ENCODE measurements at places on chromosomes 2 and 18.

DNA sequence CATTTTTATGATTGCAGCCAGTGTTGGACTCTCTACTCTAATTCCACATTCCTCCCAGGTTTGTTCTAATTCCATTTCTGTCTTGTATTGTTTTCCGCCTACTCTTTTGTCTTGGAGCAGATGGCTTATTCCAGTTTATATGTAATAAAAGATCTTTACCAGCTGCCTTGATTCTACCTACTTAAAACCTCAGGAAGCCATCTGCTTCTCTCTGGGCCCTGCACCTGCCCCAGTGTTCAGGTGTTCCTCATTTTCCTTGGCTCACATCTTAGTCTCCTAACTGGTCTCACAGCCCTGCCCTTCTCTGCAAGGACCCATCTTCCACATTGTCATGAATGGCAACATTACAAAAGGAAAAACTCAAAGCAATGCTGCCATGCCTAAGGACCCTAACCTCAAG, 21.0 kb upstream of the IL37 start:
- DNase-seq = no peak

DNA sequence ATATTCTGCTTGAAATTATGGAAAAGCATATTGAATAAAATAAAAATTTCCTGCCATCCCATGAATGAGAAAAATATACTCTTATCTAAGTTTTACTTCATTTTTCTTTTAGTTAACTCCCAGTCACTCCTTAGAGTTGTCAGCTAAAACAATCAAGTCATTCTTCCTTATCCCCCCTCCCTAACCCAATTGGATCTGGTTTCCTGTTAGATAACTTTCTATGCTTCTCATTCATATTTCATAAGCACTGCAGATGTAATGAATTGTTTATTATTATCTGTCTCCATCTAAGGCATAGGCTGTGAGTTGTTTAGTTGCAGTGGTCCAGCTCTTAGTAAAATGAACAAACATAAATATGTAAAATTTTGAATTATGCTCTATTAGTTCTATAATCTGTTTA, 244.0 kb upstream of the GCFC2 start:
- no peak for DNase-seq

- no peak for DNase-seq
Observed at GRCh38 chr2:118975133-118975532, 33.1 kb downstream of the MARCO start.

DNA sequence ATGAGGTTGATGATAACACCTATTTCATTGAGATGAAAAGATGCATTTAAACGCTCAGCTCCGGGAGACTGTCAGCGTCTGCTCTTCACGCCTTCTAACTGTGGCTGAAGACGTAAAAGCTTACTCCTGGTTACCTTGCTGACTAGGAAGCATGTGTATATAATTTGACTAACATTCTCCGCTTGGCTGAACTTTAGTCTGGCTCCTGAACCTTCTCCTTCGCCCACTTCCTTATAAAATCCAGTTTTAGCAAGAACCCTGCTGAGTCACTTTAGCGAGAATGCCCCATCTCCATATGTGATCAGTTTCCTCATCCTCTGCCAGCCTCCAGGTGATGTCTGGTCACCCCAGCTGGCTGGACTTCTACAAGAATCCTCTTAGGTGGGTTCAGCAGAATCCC, 12.7 kb upstream of the CREG2 start:
- DNase-seq = no peak

- DNase-seq = no peak
Observed at GRCh38 chr2:194346193-194346592, 1310.8 kb upstream of the SLC39A10 start.

- DNase-seq = no peak
Observed at GRCh38 chr2:23666980-23667357, 260.0 kb downstream of the ATAD2B start.

- peak; percentile 89 for DNase-seq
Observed at GRCh38 chr18:415617-416612, 84.6 kb downstream of the COLEC12 start.

Measured in fibroblast of skin of scalp (primary cell).